Cardiac fibroblast (primary cell): ENCODE measurements at places on chromosomes 2 and 18.
A peak's percentile ranks its signal among the peaks of the same experiment; 100 is the strongest.

DNA sequence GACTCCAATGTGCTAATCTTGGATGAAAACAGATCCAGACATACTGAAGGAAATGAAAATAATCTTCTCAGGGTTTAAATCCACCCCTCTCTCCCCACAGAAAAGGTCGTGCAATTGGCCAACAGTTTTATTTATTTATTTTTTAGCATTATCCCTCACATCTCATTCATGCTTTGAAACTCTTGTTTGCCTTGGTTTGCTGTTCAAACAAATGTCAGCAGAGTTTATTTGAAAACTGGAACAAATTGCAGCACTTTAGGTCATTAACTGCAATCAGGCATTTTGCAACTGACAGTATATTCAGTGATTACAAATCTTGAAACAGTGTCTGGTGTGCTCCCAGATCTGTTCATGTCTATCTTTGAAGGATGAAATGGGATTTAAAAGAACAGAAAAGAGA, 220.6 kb downstream of the SLC4A10 start:
- no peak for DNase-seq

GRCh38 chr2:85394976-85395375, 15.2 kb downstream of the CAPG start:
- DNase-seq, result no peak

DNA sequence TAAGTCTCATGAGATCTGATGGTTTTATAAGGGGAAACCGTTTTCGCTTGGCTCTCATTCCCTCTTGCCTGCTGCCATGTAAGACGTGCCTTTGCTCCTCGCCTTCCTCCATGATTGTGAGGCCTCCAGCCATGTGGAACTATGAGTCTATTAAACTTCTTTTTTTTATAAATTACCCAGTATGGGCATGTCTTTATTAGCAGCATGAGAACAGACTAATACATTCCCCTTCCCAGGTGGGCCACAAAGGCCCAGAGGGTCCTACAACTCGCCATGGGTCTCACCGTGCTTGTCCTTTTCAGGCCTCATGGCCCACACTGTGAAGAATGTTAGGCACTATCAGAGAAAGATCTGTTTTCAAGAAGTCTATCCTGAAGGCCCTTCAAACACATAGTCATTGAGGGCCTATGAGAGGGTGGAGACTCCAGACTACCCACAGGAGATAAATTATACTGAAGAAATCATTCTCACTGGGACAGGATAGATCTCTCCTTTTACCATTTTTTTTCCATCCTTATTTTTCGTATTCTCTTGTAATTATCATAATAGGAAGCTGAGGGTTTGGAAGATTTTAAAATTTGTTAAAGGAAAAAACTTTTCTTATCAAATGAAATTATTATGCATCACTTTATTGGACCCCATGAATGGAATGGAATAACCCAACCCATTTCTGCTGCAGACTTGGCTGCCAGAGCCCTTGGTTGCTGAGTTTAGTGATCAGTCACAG, 91.0 kb upstream of the MSH2 start:
- DNase-seq, result no peak

- DNase-seq, result peak; percentile 79
These were observed 25.2 kb upstream of the LCLAT1 start for GRCh38 chr2:30421604-30422443.

DNA sequence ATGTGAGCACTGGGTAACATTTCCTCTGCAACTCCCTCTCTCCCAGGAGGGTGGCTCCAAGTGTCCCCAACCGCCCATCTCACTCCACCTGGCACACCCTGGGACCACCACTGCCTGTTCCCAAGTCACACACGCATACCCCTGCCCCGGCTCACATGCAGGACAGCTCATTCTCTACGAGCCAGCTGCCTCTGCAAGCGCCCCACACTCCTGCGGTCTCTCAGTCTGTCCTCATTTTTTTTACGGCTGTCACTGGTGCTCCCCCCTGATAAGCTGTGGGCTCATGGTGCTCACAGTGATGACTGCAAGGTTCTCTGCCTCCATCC, 30.8 kb downstream of the AFG3L2 start:
- DNase-seq, result no peak

- no peak for DNase-seq
These were observed 64.1 kb downstream of the ATAD2B start for GRCh38 chr2:23862716-23863426.

DNA sequence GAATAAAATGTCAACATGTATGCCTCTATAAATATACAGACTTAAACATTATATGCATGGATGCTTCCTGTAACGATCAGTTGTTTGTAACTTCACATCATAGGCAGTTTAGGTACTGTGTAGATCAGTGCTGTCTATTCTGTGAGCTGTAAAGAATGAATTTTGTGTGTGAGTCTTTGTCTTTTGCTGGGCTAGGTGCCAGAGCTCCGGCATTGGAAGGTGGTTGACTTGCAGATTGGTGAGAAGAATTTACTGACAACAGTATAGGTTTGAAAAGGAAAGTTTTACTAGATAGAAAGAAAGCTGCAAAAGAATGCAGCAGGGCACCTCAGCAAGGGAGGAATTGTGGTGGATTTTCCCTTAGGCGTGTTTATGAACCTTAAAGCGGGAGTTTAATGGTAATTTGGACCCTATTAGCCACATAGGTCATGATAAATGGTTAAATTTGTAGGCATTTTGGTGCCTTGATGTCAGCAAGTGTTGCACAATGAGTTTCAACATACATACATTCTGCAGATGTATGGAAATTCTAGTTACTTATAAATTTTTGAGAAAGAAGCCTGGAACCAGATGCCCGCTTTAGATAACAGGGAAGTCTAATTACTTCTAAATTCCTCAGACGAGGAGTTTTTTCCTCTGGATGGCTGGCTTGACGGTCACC, 6.7 kb upstream of the QPCT start:
- no peak for DNase-seq
